RWPE1 (cell line): ENCODE measurements at places on chromosomes 11 and 22.

DNA sequence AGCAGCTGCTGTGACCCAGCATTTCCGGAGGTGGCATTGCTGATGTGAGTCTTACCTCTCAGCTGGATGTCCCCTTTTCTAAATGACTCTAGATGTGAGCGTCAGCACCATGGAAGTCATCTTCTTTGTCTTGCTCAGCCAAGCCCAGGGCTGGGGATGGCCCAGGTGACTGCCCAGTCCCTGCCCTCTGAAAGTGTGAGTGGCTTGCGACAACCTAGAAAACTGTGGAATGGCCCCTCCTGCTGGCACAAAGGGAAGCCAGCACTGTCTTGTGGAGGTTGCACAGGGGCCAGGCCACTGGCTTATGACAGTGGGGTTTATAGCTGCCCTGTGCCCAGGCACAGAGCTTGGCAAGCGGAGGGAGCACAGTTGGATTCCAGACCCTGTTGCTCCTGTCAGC, 6.2 kb downstream of the TUB start:
- DNase-seq: no peak

GRCh38 chr22:26168330-26168851, 871 bp upstream of the SEZ6L start:
- no peak for DNase-seq

DNA sequence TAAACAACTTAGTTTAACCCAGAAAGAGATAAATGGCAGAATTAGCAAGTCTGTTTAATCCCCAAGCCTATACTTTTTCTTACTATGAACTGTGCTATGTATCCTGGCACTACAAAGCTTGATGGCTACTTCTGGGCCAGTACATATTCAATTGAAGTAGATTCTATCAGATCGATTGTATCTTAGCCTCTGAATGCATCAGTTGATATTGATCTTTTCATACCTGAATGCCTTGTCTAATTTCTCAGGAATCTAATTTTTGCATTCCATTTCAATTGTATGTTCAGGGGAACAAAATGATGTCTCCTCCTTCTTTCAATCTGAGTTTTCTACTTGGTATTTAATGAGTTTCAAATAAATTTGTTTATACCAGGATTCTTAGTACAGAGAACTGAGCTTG, 1137.9 kb downstream of the LRRC4C start:
- no peak for DNase-seq

DNA sequence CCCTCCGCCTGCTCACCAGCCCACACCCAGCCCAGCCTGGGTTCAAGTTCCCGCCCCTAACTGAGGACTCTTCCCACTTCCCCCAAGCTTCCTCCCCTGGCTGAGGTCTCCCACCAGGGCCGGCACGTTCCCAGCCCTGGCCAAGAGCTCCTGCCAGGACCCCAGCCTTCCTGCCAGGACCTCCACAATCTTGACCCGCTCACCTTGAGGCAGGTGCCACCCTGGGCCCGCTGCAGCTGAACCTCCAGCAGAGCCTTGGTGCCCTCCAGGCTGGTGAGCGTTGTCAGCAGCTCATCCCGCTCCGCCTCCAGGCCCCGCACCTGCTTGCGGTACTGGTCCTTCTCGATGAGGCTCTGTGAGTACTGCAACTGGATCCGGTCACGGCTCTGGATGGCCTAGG, 13.2 kb downstream of the CARD10 start:
- no peak for DNase-seq

- no peak for DNase-seq
These were observed 331.8 kb downstream of the AASDHPPT start for GRCh38 chr11:106409222-106409621.

DNA sequence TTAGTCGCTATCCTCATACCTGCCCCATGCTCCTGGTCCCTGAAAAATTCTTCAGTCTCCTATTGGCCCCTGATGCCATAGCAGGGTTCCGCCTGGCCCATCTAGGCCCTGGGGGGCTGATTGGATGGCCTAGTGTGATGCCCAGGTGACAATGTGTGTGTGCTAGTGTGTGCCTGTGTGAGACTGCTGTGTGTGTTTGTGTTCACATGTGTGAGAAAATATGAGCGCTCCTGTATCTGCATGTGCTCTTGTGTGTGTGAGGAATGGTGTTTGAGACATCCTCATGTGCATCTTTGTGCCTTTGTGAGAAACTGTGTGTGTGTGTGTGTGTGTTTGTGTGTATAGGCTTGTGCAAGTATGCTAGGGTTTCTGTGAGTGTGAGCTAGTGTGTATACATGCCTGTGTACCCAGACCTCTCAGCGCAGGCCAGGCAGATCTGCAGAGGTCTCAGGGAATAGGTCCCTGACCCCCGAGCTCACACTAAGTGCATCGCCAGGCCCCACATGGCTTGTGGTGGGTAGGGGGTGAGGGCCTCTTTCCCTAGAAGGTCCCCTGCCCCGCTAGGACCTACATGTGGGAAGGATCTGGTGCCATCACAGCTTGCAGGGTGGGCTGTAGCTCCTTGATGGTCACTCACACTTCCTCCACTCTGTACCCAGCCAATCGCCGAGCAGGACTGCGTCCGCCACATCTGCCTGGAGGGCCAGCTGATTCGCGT, 64.6 kb downstream of the OTOG start:
- DNase-seq: no peak

- peak; percentile 7 for DNase-seq
These were observed 193.0 kb upstream of the SNX19 start for GRCh38 chr11:131109257-131109656.

- peak; percentile 11 for DNase-seq
These were observed 670 bp downstream of the SC5D start for GRCh38 chr11:121293288-121293594.

DNA sequence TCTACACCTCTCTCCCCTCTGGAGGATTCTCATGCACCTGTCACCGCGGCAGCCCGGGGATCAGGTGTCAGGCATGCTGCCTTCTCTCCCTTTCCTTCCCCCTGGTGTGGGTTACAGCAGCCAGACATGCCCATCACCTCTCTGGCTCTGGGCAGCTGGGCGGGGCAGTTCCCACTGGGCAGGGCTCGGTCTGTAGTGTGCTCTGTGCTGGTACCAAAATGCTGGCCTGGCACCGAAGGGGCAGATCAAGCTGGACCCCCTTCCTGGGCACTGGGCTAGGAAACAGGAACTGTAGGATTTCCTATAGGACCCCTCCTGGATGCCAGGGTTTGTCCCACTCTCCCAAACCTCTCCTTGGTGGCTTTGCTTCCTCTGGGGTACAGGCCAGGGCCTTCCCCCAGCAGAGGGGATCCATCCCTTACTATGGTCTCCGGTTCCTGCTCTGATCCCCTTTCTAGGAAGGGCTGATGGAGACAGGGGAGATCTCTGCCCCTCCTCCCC, 821 bp downstream of the GAL3ST1 start:
- no peak for DNase-seq

DNA sequence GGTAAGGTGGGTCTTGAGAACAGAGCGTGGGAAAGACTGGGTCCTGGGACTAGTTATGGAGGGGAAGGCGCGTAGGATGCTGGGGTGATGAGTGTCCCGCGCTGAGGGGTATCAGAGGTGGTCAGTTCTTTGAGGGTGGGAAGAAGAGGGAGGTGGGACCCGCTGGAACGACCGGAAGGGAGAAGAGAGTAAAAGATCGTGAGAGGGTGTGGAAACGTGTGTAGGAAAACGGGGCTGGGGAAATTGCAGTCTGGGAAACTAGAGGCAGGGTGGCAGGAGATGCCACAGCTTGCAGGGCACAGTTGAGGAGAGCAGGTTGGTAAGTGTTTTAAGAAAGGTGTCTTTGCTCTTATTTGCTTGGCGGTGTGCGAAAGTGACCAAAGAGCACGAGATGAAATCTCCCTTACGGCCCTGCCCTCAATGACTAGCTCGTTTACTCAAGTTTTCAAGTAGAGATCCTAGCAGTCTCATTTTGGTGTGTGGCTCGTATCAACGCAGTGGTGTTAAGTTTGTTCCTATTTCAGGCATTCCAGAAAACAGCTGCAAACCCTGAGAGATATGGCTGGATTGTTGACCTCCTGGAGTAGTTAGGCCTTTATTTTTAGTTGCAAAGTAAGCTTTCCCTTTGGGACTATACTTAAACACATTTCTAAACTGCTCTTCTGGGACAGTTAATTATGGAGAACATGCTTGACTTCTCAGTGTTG, 615 bp downstream of the STT3A start:
- DNase-seq: peak; percentile 24

DNA sequence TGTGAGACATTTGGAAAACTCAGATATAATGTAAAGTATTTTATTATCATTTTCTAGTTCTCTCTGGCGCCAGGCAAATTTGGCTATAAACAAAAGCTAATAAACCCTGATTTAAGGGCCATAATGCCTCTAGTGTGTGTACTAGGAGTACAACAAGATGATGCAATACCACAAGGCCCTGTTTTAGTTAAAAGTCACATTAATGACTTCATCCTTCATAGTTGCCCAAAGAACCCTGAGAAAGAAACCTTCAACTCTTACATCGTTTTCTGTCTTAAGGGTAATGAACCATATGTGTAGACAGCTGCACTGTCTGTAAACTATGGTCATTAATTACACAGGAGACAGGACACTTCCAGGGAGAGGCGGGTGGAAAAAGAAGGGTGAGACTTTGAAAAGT, 538.4 kb downstream of the FAM181B start:
- DNase-seq: no peak

DNA sequence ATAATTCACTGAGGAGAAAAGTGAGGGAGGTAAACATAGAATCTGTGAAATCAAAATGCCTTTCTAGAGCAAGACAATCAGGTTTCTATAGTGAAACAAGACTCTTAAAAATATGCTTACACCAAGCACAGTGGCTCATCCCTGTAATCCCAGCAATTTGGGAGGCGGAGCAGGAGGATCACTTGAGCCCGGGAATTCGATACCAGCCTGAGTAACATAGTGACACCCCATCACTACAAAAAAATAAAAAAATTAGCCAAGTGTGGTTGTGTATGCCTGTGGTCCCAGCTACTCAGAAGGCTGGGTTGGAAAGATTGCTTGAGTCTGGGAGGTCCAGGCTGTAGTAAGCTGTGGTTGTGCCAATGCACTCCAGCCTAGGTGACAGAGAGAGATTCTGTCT, 43.2 kb upstream of the ME3 start:
- no peak for DNase-seq

DNA sequence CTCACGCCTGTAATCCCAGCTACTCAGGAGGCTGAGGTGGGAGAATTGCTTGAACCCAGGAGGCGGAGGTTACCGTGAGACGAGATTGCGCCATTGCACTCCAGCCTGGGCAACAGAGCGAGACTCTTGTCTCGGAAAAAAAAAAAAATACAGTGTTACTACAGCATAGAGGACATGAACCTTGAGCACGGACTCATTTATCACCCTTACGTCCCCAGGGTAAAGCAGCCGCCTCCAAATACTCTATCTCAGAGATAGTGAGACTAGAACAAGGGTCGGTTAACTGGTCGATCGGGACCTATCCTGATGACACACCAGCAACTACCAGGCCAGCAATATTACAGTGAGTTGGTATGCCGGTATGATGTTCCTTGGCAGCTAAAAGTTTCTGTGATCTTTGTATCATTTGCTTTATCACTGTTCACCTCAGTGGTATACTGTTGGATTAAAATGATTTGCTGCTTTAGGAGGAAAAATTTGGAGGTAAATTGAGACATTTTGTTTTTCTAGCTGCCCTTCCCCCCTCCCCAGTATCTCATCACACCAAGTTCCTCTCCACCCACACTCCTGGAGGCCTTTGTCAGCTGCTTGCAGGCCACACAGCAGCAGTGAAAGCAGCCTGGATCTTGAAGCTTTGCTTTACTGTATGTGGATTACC, 7.0 kb upstream of the SIDT2 start:
- DNase-seq: no peak

- no peak for DNase-seq
These were observed 33.3 kb downstream of the PRDM11 start for GRCh38 chr11:45179686-45180178.

DNA sequence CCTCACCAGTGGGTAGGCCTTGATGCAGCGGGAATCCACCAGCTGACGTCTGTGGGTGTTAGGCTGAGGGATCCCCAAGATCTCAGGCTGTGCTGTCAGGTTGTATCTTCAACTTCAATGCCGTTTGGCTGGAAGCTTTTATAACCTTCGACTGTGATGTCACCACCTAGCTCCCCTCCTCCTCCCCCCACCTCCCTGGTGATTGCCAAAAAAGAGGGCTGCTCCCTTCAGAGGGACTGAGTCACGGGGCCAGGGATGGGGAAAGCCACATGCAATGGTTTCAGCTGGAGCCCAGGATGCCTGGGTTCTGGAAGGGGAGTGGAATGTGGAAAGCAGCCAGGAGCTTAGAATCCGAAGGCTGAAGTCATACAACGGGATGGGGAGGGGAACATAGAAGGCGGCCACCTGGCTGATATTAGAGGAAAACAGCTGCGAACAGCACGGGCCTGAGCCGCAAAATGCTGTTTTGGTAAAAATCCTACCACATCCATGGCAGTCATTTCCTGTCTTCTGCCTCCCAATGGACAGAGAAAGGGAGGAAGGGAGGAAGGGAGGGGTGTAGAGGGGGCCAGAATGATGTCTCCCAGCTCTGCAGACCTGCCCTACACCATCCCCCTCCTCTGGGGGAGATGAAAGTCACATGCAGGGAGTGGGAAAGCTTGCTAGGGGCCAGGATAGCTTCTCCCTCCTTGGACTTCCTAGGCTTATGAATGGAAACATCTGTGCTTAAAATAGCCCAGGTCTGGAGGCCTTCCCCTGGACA, at the start of gene LRRN4CL:
LRRN4CL (minus strand) TSS at position 110 of the 763 bp plus-strand sequence. CDS start 1,022 bp downstream, outside the sequence.
- peak; percentile 61 for DNase-seq

- DNase-seq: no peak
These were observed 7.6 kb upstream of the VPS37C start for GRCh38 chr11:61168800-61169199.

- no peak for DNase-seq
These were observed 366.9 kb downstream of the BRD1 start for GRCh38 chr22:49460592-49461281.

GRCh38 chr22:45336971-45337431, 27.3 kb downstream of the FAM118A start:
- no peak for DNase-seq

- peak; percentile 36 for DNase-seq
These were observed 179.4 kb downstream of the CADM1 start for GRCh38 chr11:115324581-115325432.

- no peak for DNase-seq
These were observed 45.7 kb upstream of the TP53AIP1 start for GRCh38 chr11:128988242-128988970.

- DNase-seq: no peak
These were observed 9.4 kb downstream of the SOX6 start for GRCh38 chr11:16346975-16347374.

DNA sequence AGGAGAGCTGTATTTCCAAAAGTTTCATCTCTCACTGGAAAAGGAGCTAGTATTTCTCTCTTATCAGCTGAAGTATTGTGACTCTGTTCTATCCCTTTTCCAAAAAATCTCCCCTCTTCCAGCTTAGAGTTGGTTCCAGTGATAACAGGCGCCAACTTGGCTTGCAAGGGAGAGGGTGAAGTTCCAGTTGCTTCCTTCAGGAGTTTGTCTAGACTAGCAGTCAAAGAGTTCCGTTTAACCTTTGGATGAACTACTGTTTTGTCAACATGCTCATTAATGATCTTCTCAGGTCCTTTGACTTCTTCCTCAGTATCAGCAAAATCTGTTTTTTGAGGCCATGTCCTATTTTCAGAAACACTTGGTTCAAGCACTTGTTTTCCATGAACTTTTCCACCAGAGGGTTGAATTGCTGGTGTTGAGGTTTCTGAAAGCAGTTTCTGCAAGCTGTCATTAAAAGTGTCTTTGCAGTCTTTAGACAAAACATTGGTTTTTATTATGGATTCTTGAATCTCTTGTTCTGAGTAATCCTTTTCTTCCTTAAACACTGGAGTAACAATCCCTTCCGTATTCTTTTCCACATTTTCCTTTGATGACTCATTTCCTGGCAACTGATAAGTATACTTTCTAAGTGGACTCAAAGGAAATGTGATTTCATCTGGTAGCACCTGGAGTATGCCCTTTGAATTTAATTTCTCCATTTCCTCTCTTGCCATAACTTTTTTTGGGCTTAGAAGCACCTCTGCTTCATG, 39.7 kb upstream of the CCDC89 start:
- peak; percentile 59 for DNase-seq
